ENCODE measurements at places on chromosomes 7 and 10.

- DNase-seq = no peak
These were observed 137.7 kb downstream of the LRRC4 start for GRCh38 chr7:127893547-127893946.

GRCh38 chr7:101631224-101631714, 2.2 kb upstream of the MYL10 start:
- no peak for DNase-seq

DNA sequence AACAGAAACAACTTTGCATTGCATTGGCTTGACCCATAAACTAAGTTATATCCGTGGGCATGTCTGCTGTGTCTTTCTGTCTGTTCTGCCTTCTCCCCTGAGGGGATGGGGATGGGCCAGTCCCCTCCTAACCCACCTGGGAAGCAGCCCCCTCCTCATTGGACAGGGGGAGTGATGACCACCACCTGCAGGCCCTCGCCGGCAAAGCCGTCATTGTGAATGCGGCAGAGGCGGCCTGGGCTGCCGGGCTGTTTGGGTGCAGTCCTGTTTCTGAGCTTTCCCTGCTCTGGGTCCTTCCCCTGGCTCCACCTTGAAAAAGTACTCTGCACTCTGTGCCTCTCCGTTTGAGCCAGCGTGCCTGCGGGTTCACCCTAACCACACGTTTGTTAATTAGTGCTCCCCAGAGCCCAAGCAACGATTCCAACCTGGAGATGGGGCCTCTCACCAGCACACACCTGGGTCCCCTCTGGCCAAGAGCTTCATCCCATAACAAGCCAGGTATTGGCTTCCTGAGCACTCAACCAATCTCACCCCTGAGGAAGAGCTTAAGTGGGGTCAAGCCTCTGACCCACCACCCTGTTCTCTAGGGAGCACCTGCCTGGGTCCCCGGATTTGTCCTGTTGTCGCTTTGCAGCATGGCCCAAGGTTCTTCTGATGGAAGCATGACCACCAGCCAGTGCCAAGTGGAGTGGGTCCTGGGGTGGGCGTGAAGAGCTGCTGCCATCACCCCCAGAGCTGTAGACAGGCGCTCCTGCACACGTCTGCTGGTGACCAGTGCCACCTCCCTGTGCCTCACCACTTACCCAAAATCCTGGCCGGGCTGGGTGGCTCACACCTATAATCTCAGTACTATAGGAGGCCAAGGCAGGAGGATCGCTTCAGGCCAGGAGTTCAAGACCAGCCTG, 39.4 kb upstream of the ZMIZ2 start:
- no peak for DNase-seq

- DNase-seq = no peak
These were observed 114.2 kb downstream of the EBF3 start for GRCh38 chr10:129849853-129850252.

- DNase-seq = no peak
These were observed 107.5 kb downstream of the ADAM22 start for GRCh38 chr7:88041583-88041982.

DNA sequence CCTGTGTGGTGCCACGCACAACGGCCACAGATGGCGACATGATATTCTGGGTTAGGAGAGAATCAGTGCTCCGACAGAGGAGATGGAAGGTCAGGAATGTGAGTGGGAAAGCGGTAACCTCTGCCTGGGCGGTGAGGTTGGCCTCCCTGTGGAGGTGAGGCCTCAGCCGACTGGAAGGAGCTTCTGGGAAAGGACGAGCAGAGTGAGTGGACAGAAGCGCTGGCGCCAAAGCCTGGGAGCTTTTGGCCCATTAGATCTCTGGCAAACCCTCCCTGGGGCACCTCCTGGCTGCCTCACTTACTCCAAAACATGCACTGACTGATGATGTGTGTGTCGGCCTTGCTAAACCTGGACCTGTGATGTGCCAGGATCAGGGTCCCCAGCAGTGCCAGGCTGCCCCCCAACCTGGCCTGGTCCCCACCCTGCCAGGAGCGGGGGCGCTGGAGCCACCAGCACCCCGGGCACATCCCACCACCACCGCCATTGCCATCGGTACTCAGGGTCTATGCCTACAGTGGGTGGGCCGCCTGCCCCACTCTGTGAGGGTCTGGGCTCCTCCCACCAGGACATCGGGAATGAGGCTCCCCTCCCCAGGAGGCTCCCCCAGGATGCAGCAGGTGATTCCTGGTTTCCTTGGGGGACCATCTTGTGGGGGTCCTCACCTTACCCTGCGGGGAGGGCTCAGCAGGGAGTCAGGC, 51.0 kb downstream of the RASGEF1A start:
- no peak for DNase-seq

- DNase-seq = peak; percentile 63
These were observed at the start of gene PHYH for GRCh38 chr10:13299437-13300287. PHYH (minus strand) TSS chr10:13300064; CDS start chr10:13300042, 22 bp downstream.

DNA sequence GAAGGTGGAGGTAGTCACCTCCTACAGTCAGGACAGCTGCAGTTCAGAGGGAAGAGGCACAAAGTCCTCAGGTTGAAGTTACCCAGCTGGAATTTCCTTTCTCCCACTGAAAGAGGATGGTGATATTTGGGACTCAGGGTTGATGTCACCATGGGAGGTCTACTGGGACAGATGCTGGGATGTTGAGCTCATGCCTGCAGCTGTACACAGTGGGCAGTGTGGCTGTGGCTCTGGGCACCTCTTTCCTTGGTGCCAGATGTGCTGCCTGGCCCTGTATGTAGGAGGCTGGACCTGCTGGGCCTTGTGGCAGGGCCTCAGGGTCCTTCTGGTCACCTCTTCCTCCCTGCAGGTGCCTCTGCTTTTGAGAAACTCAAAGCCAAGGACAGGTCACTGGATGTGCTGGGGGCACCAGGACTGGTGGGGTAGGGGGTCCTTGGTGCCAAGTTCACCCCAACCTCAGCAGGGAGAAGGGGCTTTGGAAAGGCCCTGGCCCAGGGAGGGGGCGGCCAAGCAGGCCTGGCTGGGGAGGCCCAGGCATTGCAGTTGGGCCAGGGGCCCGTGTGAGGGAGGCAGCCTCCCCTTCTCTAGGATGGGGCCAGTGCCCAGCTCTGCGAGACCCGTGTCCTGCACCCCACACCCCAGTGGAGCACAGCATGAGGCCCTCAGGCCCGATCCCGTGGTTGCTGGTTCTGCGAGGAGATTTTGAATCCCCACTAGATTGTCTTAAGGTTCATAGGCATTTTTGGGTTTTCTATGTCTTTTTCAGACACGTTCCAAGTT, 103.1 kb downstream of the BMS1 start:
- DNase-seq = no peak

DNA sequence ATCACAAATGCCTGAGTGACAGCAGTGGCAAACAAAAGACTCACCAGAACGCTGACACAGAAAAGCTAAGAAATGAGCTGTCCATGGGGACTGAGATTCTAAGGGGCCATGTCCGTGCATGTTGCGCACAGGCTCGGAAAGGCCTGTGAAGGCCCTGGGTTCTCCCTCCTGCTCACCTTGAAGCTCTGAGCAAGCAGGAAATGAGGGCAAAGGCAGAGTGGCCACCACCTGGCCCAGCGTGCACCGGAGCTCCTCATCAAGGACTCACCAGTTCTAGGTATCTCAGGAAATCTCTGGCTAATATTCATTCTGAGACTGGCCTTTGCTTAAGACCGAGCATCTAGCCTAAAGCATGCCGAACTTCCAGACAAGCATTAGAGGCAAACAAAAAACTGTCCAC, 52.7 kb downstream of the MAD1L1 start:
- no peak for DNase-seq

DNA sequence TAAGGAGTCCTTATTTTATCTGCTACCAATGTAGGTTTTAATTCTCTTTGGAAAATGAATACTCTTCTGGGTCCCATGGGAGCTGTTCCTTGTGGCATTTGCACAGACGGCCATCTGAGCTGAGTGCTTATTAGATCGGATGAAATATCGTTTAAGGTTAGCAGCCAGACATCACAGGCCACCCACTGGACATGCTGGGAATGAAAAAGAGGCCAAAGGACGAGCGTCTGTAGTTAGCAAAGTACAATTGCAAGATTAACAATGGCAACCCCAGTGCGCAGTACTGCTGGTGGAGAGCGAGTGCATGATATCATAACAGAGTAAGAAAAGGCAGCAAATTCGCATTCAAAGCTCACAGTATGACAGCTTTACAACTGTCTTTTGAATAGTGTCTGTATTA, 28.3 kb upstream of the CREB5 start:
- DNase-seq = no peak

- DNase-seq = no peak
These were observed 81.7 kb downstream of the ST7 start for GRCh38 chr7:117034851-117035464.

- DNase-seq = no peak
These were observed 122.3 kb downstream of the PPP1R3A start for GRCh38 chr7:113796557-113796956.

DNA sequence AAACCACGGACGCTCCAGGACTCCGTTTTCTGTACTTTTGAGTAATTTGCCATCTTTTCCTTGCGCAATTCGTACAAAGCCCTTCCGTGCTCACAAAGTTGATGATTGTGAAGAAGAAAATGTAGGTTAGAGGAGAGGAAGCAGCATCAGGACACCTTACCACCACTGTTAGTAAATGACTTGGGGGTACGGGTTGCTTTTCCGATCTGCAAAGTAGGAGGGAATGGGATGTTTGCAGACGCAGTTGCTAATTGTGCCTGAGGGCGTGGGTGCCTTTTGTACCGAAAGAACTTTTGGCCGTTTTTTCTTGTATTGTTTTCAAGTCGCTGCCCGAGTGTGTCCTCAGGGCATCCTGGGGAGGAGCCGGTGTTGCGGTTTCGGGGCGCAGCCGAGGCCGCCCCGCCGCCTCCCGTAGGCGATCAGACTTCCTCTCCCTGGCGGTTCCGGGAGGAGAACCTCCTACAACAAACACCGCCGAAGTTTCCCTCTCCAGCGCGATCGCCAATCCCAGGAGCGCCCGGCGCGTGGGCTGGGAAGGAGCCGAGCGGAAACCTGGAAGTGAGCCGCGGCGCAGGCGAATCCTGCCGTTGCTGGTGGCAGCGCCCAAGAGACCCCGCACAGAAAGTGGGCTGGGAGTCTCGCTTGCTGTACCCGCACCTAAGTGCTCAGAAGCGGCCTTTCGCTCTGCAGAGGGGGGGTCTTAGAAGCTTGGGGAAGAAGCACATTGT, 1.0 kb downstream of the PRR15 start:
- no peak for DNase-seq

GRCh38 chr7:94374721-94375566, 19.8 kb upstream of the COL1A2 start:
- DNase-seq = no peak

- no peak for DNase-seq
These were observed 97.8 kb upstream of the BTBD16 start for GRCh38 chr10:122173337-122173736.

GRCh38 chr10:30781670-30782121, 152.1 kb upstream of the LYZL2 start:
- no peak for DNase-seq

DNA sequence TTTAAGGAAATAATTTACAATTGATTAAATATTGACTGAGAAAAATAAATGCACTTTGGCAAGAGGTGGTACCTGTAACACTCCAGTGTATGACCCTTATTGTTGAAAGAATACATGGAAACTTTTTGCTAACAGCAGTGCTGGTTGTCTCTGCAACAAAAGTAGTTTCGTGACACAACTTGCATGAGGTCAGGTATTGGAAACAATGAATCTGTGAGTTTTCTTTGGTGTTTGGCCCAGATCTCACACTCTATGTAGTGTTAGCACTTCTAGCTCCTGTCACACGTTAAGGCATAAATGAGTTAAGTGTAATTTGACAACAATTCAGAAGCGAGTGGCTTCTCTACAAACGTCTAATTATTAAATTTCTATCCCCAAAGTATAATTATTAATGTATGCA, 137.7 kb upstream of the MDFIC start:
- DNase-seq = no peak

DNA sequence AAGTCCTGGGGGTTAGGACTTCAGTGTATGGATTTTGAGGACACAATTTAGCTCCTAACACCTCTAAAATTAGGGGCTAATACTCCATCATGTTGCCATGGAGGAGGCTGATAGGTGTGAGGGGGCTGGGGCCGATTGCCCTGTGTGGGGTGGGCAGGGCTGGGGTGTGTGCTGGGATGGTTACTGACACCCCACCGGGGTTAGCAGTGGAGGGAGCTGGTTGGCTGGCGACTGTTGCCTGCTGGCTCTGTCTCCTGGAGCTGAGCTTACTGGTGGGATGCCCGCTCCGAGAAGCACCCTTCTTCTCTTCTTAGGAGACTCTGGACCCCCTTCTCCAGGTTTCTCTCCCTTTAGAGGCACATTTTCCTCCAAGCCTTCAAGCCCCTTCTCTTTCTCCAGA, 22.2 kb upstream of the SH2D4B start:
- DNase-seq = no peak

DNA sequence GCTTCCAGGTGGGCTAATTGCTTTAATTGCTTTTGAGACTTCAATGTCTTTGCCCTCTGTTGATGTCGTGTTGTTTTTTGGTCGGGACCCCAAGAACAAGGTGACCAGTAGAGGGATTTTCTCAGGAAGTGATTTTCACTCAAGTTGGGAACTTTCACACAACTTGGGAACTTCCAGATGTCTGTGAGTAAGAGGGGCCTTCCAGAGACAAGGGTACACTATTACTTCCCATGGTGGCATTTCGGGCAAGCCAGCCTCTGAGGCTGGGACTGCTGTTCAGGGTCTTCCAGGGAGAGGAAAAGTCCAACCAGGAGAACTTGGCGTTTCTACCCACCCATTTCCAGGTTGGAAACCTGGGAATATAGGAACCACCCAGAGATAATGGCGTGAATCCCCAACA, 170.0 kb upstream of the CDCA7L start:
- no peak for DNase-seq

- no peak for DNase-seq
These were observed 127.2 kb upstream of the SP4 start for GRCh38 chr7:21300692-21301091.

- no peak for DNase-seq
These were observed 117.3 kb upstream of the INHBA start for GRCh38 chr7:41820111-41820671.

Data from stimulated activated CD8-positive, alpha-beta memory T cell treated with anti-CD3 and anti-CD28 coated beads, Interleukin-7, amount 100 ng/mL, for 1 hour (primary cell).